ENCODE measurements at places on chromosomes 4 and X.

- DNase-seq, result no peak
These were observed 53.8 kb upstream of the TBC1D14 start for GRCh38 chr4:6855692-6856297.

DNA sequence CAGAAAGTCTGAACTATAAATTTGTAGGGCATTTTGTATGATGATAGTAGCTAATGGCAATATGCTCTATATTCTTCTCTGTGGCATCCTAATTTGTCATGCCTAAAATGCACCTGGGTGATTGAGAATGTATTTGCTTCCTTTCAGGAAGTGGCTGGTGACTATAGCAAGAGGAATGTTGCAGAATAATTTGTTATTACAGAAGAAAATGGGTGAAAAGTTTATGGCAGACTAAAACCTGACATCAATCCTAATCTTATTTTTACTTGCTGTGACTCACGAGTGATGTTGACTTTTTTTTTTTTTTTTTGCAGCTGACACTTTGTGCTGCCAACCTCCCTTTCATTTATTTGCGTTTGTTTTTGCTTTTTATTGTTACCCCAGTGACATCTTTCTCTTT, 141.1 kb downstream of the MSL3 start:
- no peak for DNase-seq

GRCh38 chrX:38304010-38304409, 23.3 kb downstream of the RPGR start:
- DNase-seq, result no peak

DNA sequence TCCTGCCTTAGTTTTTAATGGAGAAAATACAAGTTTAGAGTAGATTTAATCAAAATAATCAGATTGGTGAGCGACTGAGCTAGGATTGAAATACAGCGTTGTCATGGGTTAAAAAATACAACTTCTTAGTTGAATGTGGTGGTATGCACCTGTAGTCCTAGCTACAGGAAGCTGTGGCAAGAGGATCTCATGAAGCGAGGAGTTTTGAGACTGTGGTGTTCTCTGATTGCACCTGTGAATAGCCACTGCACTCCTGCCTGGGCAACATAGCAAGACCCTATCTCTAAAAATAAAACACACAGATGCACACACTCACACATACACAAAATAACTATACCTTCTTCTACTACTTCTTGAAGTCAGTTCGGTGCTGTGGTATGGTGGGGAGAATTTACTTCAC, 19.8 kb upstream of the GBA3 start:
- DNase-seq, result no peak

DNA sequence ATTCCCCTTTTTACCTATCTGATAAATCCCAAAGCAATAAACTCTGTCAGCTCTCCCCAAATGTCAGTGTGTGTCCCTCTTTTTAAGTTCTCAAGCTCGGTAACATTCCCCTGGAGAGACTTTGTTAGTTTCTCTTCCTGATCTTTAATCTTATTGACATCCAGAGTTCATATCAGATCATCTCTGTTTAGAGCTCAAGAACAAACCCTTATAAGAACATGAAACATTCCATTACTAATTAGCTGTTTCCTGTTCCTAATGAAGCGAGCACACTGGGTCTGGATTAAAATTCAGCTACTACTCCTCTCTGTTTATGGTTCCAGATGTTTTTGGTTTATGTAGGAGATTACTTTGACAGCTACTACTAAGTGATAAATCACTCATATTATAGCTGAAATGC, 681.5 kb downstream of the DACH2 start:
- no peak for DNase-seq

Data from D341Med (cell line).